Stimulated activated CD8-positive, alpha-beta memory T cell treated with anti-CD3 and anti-CD28 coated beads, Interleukin-7, amount 100 ng/mL, for 48 hours (primary cell): ENCODE measurements at places on chromosomes 5 and 9.

GRCh38 chr9:100670719-100671118 is 92.8 kb downstream of the CAVIN4 start:
- DNase-seq, result no peak

DNA sequence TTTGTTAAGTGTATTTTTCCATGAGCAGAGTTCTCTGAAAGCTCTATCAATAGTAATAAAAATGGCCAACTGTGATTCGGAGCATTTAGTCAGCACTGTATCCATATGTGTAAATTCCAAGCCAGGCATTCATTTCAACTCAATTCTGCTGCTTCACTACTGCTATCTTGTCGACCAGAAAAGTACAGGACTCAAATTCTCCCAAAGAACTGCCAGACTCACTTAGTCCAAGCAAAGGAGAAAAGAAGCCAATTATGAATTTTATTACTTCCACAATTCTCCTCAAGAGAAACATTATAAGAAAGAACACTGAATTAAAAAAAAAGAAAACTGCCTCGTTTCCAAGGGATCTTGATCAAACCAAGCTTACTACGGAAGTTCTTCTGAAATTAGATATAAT is 906.3 kb upstream of the DMAC1 start:
- DNase-seq, result no peak

GRCh38 chr9:91039125-91039834 is 237.7 kb downstream of the SYK start:
- DNase-seq, result no peak

- peak; percentile 25 for DNase-seq
Measured at GRCh38 chr5:176611435-176611834, 1.5 kb upstream of the GPRIN1 start.

- DNase-seq, result no peak
Measured at GRCh38 chr5:25688156-25688555, 1043.4 kb upstream of the CDH10 start.

GRCh38 chr5:140252470-140253126 is 50.3 kb downstream of the PFDN1 start:
- no peak for DNase-seq

- no peak for DNase-seq
Measured at GRCh38 chr5:85823462-85824426, 794.0 kb upstream of the COX7C start.
